Midbrain (tissue), 1 donor: ENCODE measurements at places on chromosomes 3 and 15.

GRCh38 chr3:147038481-147038880 lies 367.9 kb downstream of the ZIC4 start:
- no peak for DNase-seq

DNA sequence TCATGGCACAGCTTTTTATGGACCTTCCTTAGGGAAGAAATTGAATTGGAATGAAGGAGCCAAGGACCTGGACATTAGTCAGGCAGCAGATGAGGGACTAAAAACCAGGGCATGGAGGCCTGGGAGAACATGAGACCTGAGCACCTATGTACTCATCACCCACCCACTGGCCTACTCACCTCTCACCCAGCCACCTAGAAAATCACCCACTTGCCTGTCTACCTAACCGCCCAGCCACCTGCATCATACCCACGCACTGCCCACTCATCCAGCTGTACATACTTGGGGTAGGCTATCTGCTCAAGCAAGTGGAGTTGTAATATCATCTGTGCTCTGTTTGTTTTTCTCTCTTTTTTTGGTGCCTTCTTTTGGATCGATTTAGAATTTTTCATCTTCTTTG lies 65.3 kb upstream of the SLCO2A1 start:
- no peak for DNase-seq

DNA sequence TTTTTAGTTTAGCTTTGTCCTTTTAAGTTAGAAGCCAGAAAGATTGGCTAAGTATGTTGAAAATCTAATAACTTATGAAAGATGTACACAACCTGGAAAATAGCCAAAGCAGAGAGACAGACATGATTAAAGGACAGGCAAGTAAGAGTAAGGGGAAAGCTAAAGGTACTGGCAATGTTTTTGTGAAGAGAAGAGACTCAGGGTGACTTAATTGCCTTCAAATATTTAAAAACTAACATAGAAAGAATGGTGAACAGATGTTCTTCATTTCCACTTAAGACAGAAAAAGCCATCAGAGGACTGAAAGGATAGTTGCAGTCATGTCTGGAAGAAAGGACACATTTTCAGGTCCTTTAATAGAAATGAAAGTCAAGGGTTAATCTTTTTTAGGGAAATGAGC lies 68.8 kb downstream of the ZNF385D start:
- DNase-seq, result no peak

DNA sequence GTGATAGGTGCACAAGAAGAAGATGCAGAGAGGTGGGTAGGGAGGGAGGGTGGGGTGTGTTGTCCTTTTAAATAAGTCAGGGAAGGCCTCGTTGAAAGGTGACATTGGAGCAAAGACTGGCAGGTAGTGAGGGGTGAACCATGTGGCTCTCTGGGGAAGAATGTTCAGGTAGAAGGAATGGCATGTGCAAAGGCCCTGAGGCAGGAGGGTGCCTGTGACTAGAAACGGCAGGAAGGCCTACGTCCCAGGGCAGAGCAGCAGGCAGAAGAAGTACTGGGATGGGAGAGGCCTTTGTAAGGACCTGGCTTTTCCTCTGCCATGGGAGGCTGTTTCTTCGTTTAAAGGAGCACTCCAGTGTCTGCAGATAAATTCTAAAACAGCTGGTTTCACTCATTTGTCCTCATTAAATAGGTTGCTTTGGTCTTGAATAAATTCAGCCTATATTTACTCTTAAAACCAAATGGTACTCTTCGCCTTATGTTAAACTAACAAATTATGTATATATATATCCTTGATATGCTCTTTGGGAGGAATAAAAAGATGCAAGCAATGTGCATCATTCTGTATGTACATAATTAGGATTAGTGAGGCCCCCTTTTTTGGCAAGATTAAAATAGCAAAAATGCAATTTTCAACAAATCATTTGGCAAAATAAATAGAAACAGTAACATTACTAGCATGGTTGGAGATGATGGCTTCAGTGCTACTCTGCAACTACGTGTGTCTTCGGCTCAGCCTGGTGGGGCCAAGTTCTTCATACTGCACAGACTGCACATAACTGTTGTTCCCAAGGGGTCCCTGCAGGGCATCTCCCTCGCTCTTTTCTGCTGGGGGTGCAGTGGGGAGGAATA lies 151.4 kb downstream of the KLF13 start:
- DNase-seq, result no peak

- DNase-seq, result no peak
Observed at GRCh38 chr3:68315546-68315945, 616.8 kb downstream of the TAFA4 start.

GRCh38 chr3:19932422-19932821 lies 1.6 kb downstream of the EFHB start:
- DNase-seq, result no peak

- DNase-seq, result no peak
Observed at GRCh38 chr3:133871368-133872090, 24.2 kb downstream of the RAB6B start.

GRCh38 chr3:68809596-68809995 lies 122.8 kb downstream of the TAFA4 start:
- DNase-seq, result no peak

- no peak for DNase-seq
Observed at GRCh38 chr3:149353581-149354184, 20.2 kb upstream of the TM4SF18 start.

GRCh38 chr3:156488767-156489166 lies 66.2 kb downstream of the SSR3 start:
- DNase-seq, result no peak

DNA sequence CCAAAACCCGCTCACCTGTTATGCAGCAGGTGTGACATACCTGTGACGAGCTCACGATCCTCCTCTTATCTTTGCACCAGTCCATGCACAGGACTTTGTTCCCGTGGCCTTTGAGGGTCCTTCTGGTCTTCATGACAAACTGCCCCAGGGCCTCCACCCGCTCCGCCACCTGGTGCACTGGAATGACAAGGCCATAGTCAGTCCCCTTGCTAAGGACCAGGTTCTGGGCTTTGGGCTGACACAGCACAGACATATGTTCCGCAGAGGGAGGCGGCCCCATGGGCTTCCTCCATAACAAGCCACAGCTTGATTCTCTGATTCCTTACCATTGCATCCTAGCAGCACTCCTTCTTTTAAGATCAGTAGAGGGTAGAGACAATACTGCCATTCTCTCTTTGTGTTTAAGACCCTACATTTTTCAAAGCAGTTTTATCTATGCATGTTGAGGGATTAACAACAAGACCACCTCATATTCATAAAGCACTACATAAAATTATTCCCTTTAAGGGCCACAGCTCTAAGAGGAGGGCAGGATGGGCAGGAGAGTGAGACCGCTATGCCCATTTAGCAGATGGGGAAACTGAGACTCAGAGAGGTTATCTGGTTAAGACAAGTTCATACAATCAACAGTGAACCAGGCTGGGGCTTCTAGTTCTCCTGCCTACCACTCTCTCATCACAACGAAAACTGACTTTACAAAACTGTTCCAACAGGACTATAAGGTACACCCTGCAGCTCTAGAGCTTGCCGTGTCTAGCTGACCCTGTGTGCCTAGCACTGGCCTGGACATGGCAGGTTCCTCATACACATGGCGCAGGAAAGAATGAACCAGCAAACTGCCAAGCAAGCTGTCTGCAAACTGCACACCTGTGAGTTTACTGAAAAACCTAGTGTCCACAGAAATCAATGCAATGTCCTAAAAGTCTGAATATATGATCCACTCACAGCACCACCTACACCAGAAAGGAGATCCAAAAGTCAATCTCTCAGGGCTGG lies 37.0 kb downstream of the GNB5 start:
- no peak for DNase-seq

- no peak for DNase-seq
Observed at GRCh38 chr15:43939070-43939469, 112.3 kb downstream of the WDR76 start.

GRCh38 chr3:63937661-63938651 lies 25.8 kb upstream of the SCAANT1 start:
- DNase-seq, result no peak

DNA sequence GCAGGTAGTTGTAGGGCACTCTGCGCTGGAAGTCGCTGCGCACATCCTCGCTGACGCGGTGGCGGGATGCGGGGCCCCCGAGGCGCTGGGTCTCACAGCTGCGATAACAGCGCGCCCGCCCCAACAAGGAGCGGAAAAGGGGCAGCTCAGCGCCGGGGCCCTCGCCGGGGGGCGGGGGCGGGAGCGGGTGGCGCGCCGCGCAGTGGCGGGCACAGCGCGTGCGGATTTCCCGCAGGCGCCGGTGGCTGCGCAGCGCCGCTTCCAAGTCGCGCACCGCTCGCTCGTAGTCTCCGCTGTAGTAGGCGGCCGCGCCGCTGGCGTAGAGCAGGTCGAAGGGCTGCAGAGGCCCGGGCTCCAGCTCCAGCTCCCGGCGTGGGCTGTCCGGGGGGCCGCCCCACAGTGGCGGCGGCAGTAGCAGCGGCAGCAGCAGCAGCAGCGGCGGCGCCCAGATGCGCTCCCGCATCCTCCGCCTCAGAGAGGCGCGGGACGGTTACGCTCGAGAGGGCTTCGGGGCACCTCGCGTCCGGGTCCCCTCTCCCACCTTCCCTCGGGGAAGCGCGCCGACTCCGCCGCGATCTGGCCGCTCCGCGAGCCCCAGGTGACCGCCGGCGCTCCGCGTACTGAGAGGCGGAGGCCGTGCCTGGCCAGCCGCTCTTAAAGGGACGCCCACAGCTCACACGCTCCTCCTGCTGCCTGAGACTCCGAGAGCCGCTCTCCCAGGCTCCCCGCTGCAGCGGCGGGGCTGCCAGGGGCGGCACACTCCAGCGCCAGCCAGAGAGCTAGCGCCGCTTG lies at the start of gene P3H2:
Gene P3H2, minus strand, starts transcription at position 629 of the 792 bp plus-strand sequence. Its CDS starts 166 bp downstream, at position 463.
- DNase-seq, result peak; percentile 88

DNA sequence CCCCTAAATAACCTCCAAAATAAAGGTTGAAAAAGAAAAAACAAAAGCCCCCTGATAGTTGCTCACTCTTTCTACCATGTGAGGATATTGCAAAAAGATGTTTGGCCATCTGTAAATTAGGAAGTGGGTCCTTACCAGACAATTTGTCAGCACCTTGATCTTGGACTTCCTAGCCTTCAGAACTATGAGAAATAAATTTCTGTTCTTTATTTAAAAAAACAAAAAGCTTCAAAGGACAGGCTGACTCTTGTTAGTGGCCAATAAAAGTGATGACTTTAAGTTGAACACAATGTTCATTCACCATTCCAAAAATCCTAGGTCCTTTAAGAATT lies 103.5 kb downstream of the CBLB start:
- no peak for DNase-seq

GRCh38 chr3:185401319-185401955 lies 38.5 kb downstream of the MAP3K13 start:
- no peak for DNase-seq

DNA sequence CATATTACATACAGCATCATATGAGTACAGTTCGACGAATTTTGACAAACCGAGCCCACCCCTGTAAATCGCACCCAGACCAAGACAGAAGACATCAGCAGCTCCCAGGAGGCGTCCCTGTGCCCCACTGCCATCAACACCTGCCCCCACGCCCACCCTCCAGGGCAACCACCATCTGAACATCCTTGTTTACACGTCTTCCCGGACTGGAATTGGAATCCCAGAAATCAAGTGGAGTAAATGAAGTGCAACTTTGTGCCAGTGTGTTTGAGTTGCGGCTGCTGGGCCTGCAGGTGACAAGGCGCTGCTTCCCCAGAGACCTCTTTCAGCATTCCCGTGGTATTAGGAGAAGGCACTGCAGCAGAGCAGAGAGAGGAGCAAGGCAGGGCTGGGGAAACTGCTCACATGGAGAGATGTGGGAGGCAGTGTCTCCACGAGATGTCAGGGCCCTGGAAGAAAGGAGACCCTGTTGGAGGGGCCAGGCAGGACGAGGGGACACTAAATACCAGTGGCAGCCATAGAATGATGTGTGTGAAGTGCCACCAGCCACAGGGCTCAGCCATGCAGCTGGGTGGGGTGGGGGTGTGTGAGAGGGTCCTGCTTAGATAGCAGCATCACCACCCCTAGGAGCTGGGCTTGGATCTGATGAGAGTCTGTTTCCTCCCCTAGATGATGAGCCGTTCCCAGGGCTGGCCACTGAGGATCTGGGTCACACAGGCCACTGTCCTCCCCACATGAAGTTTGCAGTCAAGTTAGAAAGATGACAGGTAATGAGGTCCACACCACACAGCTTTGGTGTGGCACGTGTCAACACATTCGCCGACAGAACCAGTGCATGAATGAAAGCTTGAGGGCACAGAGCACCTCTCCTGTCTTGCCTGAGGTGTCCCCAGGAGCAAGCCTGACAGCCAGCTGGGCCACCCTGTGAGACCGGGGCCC lies 33.4 kb upstream of the PCSK6 start:
- no peak for DNase-seq

- no peak for DNase-seq
Observed at GRCh38 chr3:148205977-148206376, 491.7 kb upstream of the AGTR1 start.

DNA sequence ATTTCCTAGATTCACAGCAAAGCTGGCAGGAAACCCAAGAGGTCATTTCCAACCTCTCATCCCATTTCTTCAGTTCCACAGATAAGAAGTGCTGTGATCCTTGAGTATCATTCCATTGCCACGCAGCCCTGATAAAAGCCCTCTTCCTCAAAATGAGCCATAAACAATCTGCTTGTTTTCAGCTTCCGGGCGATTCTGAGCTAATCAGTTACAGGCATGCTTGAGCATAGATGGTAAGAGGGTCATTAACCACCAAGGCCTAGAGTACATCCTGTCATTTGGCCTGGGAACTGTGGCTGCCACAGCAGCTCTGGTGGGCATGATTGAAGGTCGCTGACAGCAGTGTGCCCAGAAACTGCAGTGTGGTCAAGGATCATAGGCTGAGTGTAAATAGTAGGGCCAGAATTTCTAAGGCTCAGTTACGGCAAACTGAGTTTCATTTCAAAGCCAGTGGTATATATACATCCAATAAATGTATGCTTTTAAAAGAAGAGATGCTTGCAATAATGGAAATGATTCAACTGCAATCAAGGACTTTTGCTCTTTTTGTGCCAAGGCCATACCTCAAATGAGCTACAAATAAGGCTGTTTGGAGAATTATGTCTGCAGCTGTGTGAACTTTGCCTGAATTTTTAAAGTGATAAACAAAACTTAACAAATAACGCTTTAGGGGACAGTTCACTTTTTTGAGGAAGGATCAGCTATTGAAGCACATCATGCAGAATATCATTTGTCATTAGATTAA lies 47.3 kb downstream of the P3H2 start:
- DNase-seq, result no peak

- no peak for DNase-seq
Observed at GRCh38 chr3:113275258-113275556, 63.9 kb downstream of the BOC start.

GRCh38 chr3:105862217-105862616 lies 6.6 kb downstream of the CBLB start:
- DNase-seq, result no peak

DNA sequence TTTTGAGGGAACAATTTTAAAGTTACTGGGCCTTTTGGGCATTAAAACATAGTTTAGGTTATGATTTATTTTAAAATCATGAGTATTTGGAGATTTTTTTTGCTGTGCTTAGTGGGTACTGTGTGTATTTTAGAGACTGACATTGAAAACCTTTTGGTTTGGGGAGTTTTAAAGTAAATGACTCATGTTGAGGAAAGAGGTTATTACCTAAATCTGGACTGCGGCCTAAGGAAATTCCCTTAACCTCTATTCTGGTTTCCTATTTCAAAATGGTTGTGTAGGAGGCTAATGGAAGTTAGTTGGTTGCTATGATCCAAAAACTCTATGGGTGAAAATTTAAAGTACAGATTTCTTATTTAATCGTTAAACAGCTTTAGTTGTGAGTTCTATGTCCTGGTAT lies 57.3 kb upstream of the DPH6 start:
- DNase-seq, result no peak
